HCEC 1CT (cell line): ENCODE measurements at places on chromosomes 4 and X.

GRCh38 chr4:168884251-168885124 lies 125.6 kb downstream of the CBR4 start:
- no peak for DNase-seq

GRCh38 chr4:85675076-85676049 lies 200.4 kb downstream of the ARHGAP24 start:
- DNase-seq: no peak

- no peak for DNase-seq
Observed at GRCh38 chr4:6390356-6390755, 82.1 kb downstream of the PPP2R2C start.

GRCh38 chr4:146335763-146336409 lies 121.5 kb downstream of the REELD1 start:
- no peak for DNase-seq

GRCh38 chrX:38312436-38312835 lies 14.9 kb downstream of the RPGR start:
- peak; percentile 85 for DNase-seq

DNA sequence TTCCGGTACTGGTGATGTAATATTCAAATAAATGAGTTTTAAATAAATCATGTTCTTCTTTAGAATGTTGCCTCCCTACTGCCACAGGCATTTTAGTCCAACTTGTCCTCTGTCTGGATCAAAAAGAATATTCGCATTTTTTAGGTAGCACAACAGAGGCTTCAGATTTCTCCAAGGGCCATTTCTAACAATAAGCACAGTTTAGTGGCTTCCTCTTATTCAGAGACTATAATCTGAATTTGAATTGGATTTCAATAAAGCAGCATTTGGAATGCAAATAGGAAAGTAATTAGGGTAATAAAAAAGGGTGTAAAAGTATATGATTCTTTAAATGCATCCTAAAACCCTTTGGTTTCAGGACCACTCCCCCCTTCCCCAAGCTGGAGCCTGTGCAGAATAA lies 167.9 kb upstream of the GLRA2 start:
- DNase-seq: no peak

GRCh38 chrX:100081503-100081902 lies 328.6 kb downstream of the PCDH19 start:
- no peak for DNase-seq

GRCh38 chr4:113316879-113317278 lies 267.4 kb downstream of the ANK2 start:
- no peak for DNase-seq

GRCh38 chr4:134867027-134867426 lies 665.4 kb upstream of the PABPC4L start:
- DNase-seq: no peak

GRCh38 chrX:28668957-28669356 lies 81.7 kb downstream of the IL1RAPL1 start:
- no peak for DNase-seq

DNA sequence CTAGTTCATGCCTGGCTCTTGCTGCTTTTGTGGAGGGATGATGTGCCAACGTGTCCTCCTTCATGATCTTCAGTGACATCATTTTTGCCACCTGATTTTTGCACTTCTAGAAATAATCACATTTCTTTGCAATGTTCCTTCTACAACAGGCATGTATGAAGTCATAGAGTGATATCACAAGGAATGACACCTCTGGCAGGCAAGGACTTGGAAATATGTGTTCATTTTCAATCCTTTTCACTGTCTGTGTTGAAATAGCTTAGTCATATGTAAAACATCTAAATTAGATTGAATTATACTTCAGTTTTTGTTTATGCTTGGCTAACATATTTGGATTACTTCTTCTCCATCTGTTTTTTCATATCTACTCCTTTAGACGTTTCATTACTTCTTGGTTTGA lies 221.2 kb upstream of the STK26 start:
- peak; percentile 36 for DNase-seq
